Stimulated activated CD8-positive, alpha-beta memory T cell treated with anti-CD3 and anti-CD28 coated beads, Interleukin-12 subunit alpha, Interleukin-12 subunit beta, amount 100 ng/mL, for 1 hour (primary cell): ENCODE measurements at places on chromosomes 3 and 15.

GRCh38 chr15:70765504-70766281 lies 2.3 kb upstream of the UACA start:
- DNase-seq = no peak

DNA sequence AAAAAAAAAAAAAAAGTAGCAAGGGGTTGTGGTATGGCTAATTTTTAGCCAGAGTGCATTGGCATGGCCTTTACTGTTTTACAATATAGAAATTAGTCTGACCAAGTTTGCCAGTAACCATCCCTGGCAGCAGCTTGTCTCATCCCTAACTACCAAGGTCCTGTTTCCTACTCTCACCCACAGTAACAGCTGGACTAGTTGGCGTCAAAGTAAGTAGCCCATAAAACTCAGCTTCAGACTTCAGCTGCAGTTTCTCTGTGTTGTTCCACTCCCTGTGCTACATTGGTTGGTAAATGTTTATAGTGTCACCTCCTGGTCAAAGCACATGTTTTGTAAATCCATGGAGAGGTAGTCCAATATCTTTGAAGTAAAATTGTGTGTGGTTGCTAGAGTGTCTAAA lies 691.3 kb downstream of the ZPLD1 start:
- no peak for DNase-seq

DNA sequence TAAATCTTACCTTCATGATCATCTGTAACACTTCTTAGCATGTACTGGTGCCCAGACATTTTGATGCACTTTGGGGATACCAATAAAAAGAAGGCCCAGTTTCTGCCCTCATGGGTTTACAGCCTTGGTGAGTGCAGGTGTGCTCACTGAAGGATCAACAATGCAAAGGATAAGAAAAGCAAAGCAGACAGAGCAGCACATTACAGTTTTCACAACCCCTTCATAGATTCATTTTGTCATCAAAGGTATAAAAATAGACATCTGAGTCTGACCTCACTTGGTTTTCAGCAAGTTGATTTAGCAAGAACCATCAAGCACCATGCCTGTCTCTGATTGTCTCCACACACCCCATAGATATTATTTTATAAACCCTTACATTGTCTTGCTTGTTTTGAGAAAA lies 77.6 kb downstream of the BFSP2 start:
- no peak for DNase-seq

GRCh38 chr3:114242947-114243346 lies 5.6 kb upstream of the ZNF80 start:
- DNase-seq = no peak

DNA sequence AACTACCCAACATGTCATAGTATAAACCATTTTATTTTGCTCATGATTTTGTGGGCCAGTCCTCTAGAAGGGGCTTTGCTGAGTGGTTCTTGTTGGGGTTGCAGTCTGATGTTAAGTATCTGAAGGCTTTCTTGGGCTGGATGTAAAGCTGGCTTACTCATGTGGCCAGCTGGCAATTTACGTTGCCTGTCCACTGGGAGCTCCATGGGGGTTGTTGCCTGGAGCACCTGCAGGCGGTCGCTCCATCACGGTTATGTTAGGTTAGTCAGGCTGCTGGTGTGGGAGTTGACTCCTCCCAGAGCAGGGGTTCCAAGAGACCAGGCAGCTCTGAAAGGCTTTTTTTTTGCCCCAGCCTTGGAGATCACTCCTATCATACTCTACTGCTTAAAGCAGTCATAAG lies 98.1 kb downstream of the NR1D2 start:
- DNase-seq = no peak

DNA sequence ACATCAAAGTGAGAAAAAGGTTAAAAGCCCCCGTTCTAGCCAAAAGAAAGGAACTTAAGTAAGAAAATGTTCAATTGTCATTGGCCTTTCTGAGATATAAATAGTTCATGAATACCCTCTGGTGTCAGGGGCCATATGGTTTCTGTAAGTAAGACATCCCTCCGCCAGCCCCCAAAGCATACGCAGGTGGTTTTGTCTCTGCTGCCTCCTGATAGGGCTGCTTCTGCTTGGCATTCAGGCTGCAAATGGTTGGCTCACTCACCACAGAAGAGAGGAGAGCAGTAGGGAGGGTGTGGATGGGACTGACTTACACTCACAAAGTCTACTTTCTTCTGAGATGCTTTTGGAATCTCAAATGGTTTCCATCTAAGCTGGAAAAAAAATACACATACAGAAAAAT lies 29.8 kb downstream of the HGD start:
- DNase-seq = no peak

- no peak for DNase-seq
Observed at GRCh38 chr15:83854321-83854720, 200.4 kb downstream of the ADAMTSL3 start.

GRCh38 chr3:90035643-90036042 lies 928.2 kb downstream of the EPHA3 start:
- DNase-seq = no peak

- no peak for DNase-seq
Observed at GRCh38 chr3:11624704-11625375, 18.9 kb downstream of the VGLL4 start.

GRCh38 chr3:131315162-131315561 lies 66.4 kb upstream of the NUDT16 start:
- DNase-seq = no peak

GRCh38 chr15:79115986-79116665 lies 25.5 kb upstream of the RASGRF1 start:
- no peak for DNase-seq

DNA sequence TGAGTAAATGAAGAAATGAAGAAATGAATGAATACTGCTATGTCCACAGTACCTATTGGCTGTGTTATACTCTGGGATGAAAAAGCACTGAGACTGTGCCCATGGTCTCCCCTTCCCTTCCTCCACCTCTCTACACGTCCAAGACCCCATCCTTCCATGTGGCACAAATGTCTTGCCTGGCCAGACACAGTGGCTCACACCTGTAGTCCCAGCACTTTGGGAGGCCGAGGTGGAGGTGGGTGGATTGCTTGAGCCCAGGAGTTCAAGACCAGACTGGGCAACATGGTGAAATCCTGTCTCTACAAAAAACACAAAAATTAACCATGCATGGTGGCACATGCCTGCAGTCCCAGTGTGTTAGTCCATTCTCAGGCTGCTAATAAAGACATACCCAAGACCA lies 200.1 kb downstream of the FAM43A start:
- DNase-seq = no peak

GRCh38 chr3:136819731-136820679 lies 1.1 kb downstream of the SLC35G2 start:
- DNase-seq = no peak

GRCh38 chr3:10280571-10280970 lies 12.2 kb downstream of the GHRL start:
- DNase-seq = no peak

- no peak for DNase-seq
Observed at GRCh38 chr15:50633653-50634052, 52.9 kb downstream of the TRPM7 start.

GRCh38 chr15:101162701-101163483 lies 89.0 kb downstream of the CHSY1 start:
- no peak for DNase-seq
